ENCODE measurements at places on chromosomes 4 and X. TPM values are rescaled to one million over a fixed set of nuclear protein-coding genes. Genes with fewer than 3 reads are reported as not detected.

DNA sequence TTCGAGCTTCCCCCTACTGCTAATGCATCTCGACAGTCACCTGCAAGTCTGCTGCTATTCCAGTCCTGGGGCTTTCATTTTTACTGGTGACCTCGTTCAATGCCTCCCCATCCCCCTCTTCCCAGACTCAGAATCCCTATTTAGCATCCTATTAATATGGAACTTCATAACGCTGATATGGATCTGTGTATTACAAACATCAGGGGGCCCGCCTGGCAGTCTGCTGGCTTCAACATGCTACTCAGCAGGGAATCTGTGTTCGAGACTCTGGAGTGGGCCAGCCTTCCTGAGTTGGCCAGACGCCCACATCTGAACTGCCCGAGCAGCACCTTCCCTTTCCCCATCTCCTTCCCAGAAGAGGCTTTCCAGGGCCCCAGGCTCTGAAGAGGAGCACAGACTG is 173.9 kb upstream of the PPARGC1A start:
- H3K4me1 ChIP-seq: no peaks in the 10 kb centered on the region
- H3K27ac ChIP-seq: no peak overlapping the region
- H3K4me3 ChIP-seq: no peak overlapping the region
- H3K27me3 ChIP-seq: no peaks in the 10 kb centered on the region
- DNase-seq: no peak

GRCh38 chr4:158496030-158496741 is 25.5 kb upstream of the RXFP1 start:
- no peaks in the 10 kb centered on the region for H3K4me1 ChIP-seq
- H3K27ac ChIP-seq: no peak overlapping the region
- H3K36me3 ChIP-seq: no peaks in the 10 kb centered on the region
- H3K4me3 ChIP-seq: no peak overlapping the region
- no peak for DNase-seq
- no peaks in the 10 kb centered on the region for H3K27me3 ChIP-seq

- H3K4me3 ChIP-seq: no peak overlapping the region
- H3K4me1 ChIP-seq: no peaks in the 10 kb centered on the region
- no peaks in the 10 kb centered on the region for H3K36me3 ChIP-seq
- H3K27ac ChIP-seq: no peak overlapping the region
- no peak for DNase-seq
- H3K27me3 ChIP-seq: peaks cover 15% of the 10 kb centered on the region
Observed at GRCh38 chr4:2068198-2068470, 9.0 kb downstream of the NAT8L start.

- H3K27me3 ChIP-seq: no peaks in the 10 kb centered on the region
- H3K27ac ChIP-seq: no peak overlapping the region
- H3K4me1 ChIP-seq: no peaks in the 10 kb centered on the region
- DNase-seq: no peak
- H3K36me3 ChIP-seq: no peaks in the 10 kb centered on the region
Observed at GRCh38 chrX:85994228-85994627, 53.1 kb downstream of the CHM start.

DNA sequence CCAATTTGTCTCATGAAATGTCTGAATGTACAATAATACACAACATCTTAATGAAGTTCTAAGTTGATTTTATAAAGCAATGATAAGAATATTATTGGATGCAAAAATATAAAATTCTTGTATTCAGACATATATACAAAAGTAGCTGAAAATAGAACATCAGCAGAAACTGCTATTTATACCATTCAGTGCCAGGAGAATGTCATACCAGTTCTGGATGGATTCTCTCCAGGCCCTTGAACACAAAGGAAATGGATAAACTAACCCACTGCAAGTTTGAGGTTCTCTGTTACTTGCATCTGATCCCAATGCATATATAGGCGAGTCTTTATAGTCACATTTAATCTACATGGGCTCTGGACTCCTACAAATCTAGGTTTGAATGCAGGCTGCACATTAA is 126.3 kb upstream of the KLF3 start:
- DNase-seq: no peak
- H3K4me3 ChIP-seq: no peak overlapping the region
- no peaks in the 10 kb centered on the region for H3K36me3 ChIP-seq

- H3K36me3 ChIP-seq: no peaks in the 10 kb centered on the region
- no peak for DNase-seq
- H3K27ac ChIP-seq: peak overlapping the region; percentile 84
- peak overlapping the region; percentile 66 for H3K4me3 ChIP-seq
Observed at GRCh38 chrX:129540722-129541184, 694 bp downstream of the OCRL start.

DNA sequence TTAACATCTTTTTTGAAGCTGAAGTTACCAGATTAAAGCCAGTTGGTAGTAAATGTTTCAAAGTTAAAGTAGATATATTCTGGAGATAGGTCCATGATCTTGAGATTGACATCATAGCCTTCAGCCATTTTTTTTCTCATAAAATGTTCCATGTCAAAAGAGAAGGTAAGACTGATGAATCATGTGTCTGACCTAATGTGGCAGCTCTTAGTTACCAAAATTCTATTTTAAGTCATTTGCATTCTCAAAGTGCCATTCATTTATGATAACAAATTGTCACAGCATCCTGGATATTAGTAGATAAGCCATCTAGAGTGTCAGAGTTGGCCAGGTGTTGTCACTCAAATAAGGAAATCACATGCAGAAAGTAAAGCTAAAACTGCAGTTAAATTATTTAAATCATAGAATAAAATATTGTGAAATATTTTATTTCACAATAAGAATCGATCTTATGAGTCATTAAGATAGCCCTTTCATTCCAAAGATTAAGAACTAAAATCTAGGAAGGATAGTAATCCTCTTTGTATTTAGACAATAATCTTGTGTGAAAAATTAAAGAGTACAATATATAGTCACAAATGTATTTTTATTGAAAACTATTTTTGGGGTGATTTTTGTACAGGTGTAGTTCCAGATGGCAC is 65.7 kb upstream of the ADAD1 start:
- no peaks in the 10 kb centered on the region for H3K36me3 ChIP-seq
- H3K4me1 ChIP-seq: no peaks in the 10 kb centered on the region
- DNase-seq: no peak
- H3K27me3 ChIP-seq: no peaks in the 10 kb centered on the region
- H3K27ac ChIP-seq: no peak overlapping the region

GRCh38 chrX:152428120-152428519 is 23.0 kb downstream of the GABRA3 start:
- no peak overlapping the region for H3K27ac ChIP-seq
- no peaks in the 10 kb centered on the region for H3K4me1 ChIP-seq
- H3K27me3 ChIP-seq: peaks cover 24% of the 10 kb centered on the region

The CSN1S1 gene
- 2.9 TPM for total RNA-seq

The FGB gene
- total RNA-seq: 3.9 TPM

The TADA2B gene
- 17.8 TPM for total RNA-seq

The MAGEA2B gene
- not detected for total RNA-seq

The EDA gene
- total RNA-seq: 5.0 TPM

The ARX gene
- total RNA-seq: 0.33 TPM

The SRD5A3 gene
- 14.4 TPM for total RNA-seq

The IDUA gene
- 28.2 TPM for total RNA-seq

The TLR3 gene
- 13.9 TPM for total RNA-seq

The DDX53 gene
- total RNA-seq: not detected

The ZCCHC18 gene
- total RNA-seq: 5.2 TPM

The N4BP2 gene
- total RNA-seq: 26.8 TPM

Data from breast epithelium (tissue), 4 donors.